Activated CD4-positive, alpha-beta T cell treated with anti-CD3 and anti-CD28 coated beads, Interleukin-2, amount 10 ng/mL, durations not matched to agents 24 days and 14 days (primary cell): ENCODE measurements at places on chromosomes 12 and 14. TPM values are rescaled to one million over a fixed set of nuclear protein-coding genes. Genes with fewer than 3 reads are reported as not detected.

The KRT84 gene
- not detected in 2 replicates for total RNA-seq

The C12orf54 gene
- not detected in 2 replicates for total RNA-seq

The DPY19L2 gene
- total RNA-seq: 0.61 and 0.80 TPM in 2 replicates

The DBX2 gene
- total RNA-seq: not detected in 2 replicates

The MAP3K9 gene
- 4.2 TPM in 2 replicates for total RNA-seq

The MANSC4 gene
- total RNA-seq: not detected in 2 replicates

The ART4 gene
- not detected in 2 replicates for total RNA-seq

The TTC8 gene
- 3.4 and 4.2 TPM in 2 replicates for total RNA-seq

The CYP27B1 gene
- total RNA-seq: 12.3 and 12.7 TPM in 2 replicates

The AMHR2 gene
- total RNA-seq: 0.09 TPM in 1 of 2 replicates, not detected in the other

The TEX52 gene
- 0.17 TPM in 1 of 2 replicates, not detected in the other for total RNA-seq

The MAP1LC3B2 gene
- 0.68 TPM in 1 of 2 replicates, not detected in the other for total RNA-seq

The PRB2 gene
- total RNA-seq: not detected in 2 replicates

The FAM161B gene
- total RNA-seq: 0.57 and 0.75 TPM in 2 replicates

The PIWIL1 gene
- total RNA-seq: not detected in 2 replicates

The KERA gene
- total RNA-seq: not detected in 2 replicates
